Peyer's patch (tissue), 4 donors: ENCODE measurements at places on chromosomes 2 and 18. TPM values are rescaled to one million over a fixed set of nuclear protein-coding genes. Genes with fewer than 3 reads are reported as not detected.

DNA sequence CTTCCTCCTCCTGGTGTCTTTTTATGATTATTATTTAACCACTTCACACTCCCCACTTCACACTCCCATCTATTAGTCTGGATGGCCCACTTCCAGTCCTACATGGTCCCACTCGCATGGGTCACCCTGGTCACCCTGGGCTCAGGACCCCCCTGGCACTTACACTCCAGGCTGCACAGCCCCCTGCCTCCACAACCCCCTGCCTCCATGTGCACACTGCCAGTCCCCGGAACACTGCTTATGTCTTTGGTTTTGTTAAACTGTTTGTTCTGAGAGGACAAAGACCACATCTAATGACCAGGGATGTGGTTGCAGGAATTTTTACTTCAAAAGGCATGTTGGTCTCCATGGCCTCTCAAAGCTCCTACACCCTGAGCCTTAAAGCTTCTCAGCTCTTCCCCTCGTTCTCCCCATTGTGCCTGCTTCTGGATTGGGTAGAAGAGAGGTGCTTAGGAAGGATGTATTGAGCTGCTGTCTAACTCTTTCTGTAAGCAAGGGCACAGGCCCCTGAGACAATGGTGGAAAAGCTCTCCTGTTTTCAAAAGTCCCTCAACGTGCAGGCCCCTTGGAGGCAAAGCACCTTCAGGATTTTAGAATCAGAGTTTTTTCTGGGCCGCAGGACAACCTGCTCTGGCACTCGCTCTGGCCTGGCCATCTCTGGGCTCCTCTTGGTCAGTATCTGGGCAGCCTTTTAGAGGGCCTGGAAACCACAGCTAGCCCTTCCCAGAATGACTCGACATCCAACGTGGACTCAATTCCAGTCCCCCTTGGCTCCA lies 150.0 kb upstream of the HAAO start:
- H3K36me3 ChIP-seq = no peaks in the 10 kb centered on the region
- DNase-seq = no peak
- no peaks in the 10 kb centered on the region for H3K27me3 ChIP-seq
- no peak overlapping the region for H3K4me3 ChIP-seq
- H3K4me1 ChIP-seq = no peaks in the 10 kb centered on the region

DNA sequence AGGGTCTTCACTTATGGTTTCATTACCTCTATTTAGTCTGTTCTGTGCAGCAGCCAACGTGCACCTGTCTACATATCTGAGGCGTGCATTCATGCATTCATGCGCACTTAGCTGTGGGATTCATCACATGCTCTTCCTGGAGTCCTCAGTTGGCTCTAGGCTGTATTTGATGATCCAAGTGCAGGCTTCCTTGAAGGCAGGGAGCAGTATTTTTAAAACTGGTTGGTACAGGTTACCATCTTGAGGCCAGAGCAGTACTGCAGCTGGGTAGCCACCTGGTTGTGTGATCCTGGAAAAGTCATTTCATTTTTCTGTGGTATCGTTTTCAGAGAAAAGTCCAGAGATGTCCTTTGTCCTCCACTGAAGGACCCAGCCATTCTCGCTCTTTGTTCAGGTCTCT lies 109.8 kb downstream of the EN1 start:
- no peak overlapping the region for H3K27ac ChIP-seq
- no peaks in the 10 kb centered on the region for H3K27me3 ChIP-seq
- H3K36me3 ChIP-seq = no peaks in the 10 kb centered on the region
- H3K4me3 ChIP-seq = no peak overlapping the region
- no peaks in the 10 kb centered on the region for H3K4me1 ChIP-seq
- no peak for DNase-seq

DNA sequence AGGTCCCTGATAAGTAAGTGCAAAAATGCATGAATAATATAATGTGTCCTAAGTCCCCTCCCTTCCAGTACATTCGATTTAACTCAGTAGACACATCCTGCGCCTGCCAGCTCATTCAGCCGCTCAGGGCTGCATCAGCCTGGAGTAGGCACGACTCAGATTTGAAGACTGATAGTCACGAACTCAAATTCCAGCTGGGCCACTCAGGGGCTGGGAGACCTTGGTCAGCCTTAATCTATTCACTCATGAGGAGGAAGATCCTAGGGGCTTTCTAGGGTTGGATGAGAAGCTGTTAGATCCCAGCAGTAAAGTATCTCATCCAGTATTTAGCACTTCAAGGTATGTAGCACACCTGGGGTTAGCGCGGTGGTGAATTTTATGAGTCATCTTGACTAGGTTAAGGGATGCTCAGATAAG lies 98.9 kb upstream of the ODC1 start:
- no peaks in the 10 kb centered on the region for H3K36me3 ChIP-seq
- no peaks in the 10 kb centered on the region for H3K27me3 ChIP-seq
- no peak overlapping the region for H3K4me3 ChIP-seq
- no peaks in the 10 kb centered on the region for H3K4me1 ChIP-seq
- no peak overlapping the region for H3K27ac ChIP-seq

DSC1 gene
- 0.35 TPM for total RNA-seq

GRCh38 chr2:178008636-178009289 lies 63.8 kb downstream of the PDE11A start:
- H3K36me3 ChIP-seq = no peaks in the 10 kb centered on the region
- DNase-seq = no peak
- no peaks in the 10 kb centered on the region for H3K27me3 ChIP-seq
- H3K27ac ChIP-seq = no peak overlapping the region
- H3K4me3 ChIP-seq = no peak overlapping the region

CDKL4 gene
- total RNA-seq = 0.80 TPM

VSNL1 gene
- total RNA-seq = not detected

CROCC2 gene
- total RNA-seq = not detected

- H3K27me3 ChIP-seq = no peaks in the 10 kb centered on the region
- H3K36me3 ChIP-seq = no peaks in the 10 kb centered on the region
- DNase-seq = no peak
- no peak overlapping the region for H3K27ac ChIP-seq
- H3K4me3 ChIP-seq = no peak overlapping the region
- H3K4me1 ChIP-seq = no peaks in the 10 kb centered on the region
These were observed 888.8 kb downstream of the LRP1B start for GRCh38 chr2:141242008-141242407.

DNA sequence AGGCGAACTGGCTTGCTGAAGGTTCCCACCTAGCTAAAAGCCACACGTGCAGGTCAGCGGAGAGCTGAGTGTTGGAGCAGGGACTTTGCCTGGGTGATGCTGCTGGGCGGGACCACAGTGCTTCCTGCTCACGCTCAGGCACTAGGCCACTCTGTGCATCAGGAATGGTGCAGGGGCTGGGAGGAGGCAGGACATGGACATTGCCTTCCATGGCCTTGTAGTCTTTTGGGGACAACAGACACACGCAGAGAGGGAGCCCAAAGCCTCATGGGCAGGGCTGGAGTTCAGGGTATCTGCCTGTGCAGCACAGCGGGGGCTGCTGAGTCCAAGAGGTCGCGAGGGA lies 207.2 kb downstream of the ZBTB7C start:
- H3K4me1 ChIP-seq = no peaks in the 10 kb centered on the region
- no peak overlapping the region for H3K27ac ChIP-seq
- no peak overlapping the region for H3K4me3 ChIP-seq
- H3K27me3 ChIP-seq = no peaks in the 10 kb centered on the region
- no peaks in the 10 kb centered on the region for H3K36me3 ChIP-seq

DNA sequence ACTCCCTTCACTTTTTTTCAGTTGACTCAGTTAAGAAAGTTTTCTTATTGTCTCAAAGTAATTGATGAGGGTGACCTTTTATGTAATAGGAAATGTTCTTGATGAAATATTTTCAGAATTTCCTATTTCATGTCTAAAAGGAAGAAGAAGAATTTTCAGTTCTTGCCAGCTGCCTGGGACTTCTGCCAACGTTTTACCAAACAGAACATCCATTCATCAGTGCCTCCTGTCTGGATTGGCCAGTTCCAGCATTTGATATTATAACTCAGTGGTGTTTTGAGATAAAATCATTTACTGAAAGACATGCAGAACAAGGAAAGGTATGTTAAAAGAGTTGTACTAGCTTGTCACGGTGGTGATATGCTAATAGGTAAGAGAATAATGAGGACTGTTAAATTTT lies 104.7 kb upstream of the MYO3B start:
- no peaks in the 10 kb centered on the region for H3K27me3 ChIP-seq
- no peak for DNase-seq
- H3K4me1 ChIP-seq = no peaks in the 10 kb centered on the region
- no peaks in the 10 kb centered on the region for H3K36me3 ChIP-seq
- H3K27ac ChIP-seq = no peak overlapping the region
- no peak overlapping the region for H3K4me3 ChIP-seq

- no peaks in the 10 kb centered on the region for H3K36me3 ChIP-seq
- H3K4me1 ChIP-seq = no peaks in the 10 kb centered on the region
- no peaks in the 10 kb centered on the region for H3K27me3 ChIP-seq
- H3K27ac ChIP-seq = peak overlapping the region; percentile 72
- peak; percentile 74 for DNase-seq
- no peak overlapping the region for H3K4me3 ChIP-seq
These were observed 28.0 kb downstream of the KCNK3 start for GRCh38 chr2:26720322-26721114.

HSPD1 gene
- total RNA-seq = 221 TPM

DNA sequence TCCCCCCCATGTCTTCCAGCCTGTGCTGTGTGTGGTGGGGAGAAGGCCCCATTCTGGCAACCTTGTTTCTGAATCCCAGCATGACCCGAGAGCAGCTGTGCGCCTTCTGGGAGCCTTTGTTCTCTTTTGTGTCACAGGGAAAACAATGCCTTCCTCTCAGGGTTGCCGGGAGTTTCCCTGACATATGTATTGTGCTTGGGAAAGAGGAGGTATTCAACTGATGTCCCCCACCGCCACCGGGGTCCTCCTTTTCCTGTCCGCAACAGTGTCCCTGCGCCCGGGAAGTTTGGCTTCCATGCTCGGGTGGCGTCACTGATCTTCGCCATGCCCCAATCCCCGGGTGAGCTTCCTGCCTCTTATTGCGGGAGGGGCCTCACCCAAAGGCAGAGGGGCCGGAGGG lies 77.5 kb upstream of the ASB18 start:
- no peaks in the 10 kb centered on the region for H3K27me3 ChIP-seq
- H3K4me3 ChIP-seq = no peak overlapping the region
- DNase-seq = no peak

DNA sequence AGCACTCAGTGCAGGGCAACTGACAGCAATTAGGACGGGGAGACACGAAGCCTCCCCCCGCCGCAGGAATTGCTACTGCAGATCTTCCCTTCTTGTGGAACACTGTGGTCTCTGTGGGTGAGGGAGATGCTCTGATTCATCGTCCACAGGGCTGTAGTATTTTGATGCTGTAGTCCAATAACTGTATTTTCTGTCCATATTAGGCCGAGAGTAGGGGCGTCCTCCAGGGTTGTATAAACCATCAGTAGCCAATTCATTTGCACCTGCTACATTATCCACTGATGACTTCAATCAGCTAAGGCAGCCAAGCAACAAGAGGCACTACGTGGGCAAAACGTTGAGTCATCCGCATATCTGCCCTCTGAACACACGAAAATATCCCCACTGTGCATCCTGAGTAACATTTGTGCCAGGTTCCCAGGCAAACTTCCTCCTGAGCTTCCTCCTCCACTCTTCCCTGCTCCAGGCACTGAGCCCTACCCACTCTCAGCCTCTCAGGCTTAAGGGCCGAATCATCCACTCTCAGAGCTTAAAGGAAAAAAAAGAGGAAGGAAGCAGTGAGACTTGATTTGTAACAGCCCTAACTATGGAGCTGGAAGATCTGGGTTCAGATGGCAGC lies 62.1 kb downstream of the LBH start:
- no peaks in the 10 kb centered on the region for H3K27me3 ChIP-seq
- DNase-seq = no peak
- H3K4me3 ChIP-seq = no peak overlapping the region
- peaks cover 9% of the 10 kb centered on the region for H3K4me1 ChIP-seq
- peak overlapping the region; percentile 8 for H3K27ac ChIP-seq
- H3K36me3 ChIP-seq = no peaks in the 10 kb centered on the region
